Activated CD4-positive, alpha-beta T cell treated with anti-CD3 and anti-CD28 coated beads for 24 hours (primary cell): ENCODE measurements at places on chromosomes 6 and 20.

DNA sequence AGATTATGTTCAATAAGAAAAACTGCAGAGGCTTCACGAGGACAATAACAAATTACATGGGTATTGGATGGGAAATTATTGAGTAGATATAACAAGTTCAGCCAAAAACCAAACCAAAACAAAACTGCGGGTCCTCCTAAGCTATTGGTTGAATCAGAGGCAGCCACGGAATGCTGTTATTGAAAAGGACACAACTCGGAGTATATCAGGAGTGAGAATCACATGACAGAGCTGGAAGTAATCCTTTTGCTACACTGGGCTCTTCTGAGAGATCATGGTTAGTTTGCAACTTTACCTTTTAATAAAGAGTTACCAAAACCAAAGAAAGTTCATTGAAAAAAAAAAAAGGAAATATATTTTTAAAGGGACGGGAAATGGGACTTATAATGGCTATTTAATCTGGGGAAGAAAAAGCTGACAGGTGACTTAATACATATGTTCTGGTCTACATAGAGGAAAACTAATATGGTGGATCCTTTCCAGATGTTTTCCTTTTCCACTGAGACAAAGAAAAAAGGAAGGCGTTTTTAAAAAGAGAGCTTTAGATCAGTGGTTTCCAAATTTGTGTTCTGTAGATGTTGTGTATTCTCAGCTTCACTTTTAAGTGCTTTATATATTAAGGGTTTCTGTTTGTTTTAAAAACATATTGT, 6.9 kb upstream of the CITED2 start:
- no peak for DNase-seq

GRCh38 chr6:132919045-132919860, 104.9 kb downstream of the RPS12 start:
- DNase-seq = no peak

GRCh38 chr6:79042088-79042798, 35.8 kb downstream of the PHIP start:
- no peak for DNase-seq

DNA sequence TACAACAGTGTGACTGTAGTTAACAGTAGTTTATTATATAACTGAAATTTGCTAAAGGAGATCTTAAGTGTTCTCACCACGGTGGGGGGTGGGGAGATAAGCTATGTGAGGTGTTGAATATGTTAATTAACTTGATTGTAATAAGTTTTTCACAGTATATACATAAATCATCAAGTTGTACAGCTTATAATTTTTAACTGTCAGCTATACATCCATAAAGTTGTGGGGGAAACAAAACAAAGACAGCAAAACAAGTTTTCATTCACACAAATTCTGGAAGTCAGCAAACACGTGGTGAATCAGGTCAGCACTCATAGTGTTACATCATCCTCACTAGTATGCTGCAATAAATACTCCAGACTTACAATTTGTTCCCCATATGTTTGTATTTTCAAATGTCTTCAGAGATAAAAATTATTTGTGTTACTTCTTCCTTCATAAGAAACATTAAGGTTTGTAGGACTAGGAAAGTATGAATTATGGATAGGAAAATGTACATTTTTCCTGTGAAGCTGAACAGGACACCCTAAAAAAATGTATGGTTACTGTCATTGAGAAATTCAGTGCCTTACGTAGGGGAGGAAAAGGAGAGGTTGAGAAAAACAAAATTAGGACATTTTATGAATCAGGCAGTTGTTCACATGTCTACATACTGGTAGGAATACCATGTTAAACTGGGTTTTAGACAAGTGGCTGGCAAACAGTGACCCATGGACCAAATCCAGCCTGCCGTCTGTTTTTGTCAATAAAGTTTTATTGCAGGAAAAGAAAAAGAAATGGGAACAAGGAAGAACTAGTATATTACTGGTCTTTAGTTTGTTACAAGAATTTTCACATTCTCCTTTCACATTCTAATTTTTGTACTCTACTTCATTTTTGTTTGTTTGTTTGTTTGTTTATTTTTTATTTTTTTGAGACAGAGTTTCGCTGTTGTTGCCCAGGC, 6.0 kb downstream of the SUMO4 start:
- no peak for DNase-seq

DNA sequence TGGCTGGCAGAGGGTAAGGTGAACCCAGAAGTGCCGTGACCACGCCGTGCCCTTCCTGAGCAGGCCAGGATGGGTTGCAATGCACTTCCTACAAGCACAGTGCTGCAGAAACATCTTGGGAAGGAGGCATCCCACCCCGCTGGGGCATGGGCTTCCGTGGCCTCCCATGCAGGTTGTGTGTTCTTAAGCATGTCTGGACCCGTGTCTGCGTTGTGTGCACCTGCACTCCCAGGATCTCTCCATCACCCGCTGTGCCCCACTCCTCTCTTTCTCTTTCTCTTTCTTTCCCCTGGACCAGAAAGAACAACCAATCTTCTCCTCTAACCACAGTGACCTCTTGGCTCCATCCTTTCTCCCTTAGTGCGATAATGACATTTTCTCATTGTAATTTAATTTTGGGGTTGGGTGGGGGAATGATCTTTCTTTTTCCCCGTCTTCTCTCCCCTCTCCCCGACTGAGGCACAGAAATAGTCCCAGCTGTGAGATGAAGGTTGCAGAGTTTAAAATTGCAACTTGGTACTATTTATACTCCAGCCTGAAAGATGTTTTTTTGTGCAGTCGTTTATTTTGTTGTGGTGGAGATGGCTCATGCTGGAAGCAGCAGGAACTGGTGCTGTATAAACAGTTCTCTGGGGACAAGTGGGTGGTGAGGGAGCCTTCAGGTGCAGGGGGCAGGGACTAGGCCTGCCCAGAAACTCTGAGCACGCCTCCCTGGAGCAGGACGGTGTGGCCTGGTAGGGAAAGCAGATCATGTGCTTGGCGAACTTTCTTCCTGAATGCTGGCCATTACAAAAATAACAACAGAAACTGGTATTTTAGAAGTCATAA, 20.5 kb downstream of the BCAS4 start:
- no peak for DNase-seq

- DNase-seq = no peak
Measured at GRCh38 chr20:24573557-24573956, 104.1 kb downstream of the SYNDIG1 start.
